Stimulated activated CD8-positive, alpha-beta memory T cell treated with anti-CD3 and anti-CD28 coated beads, Interleukin-4, amount 100 ng/mL, for 24 hours (primary cell): ENCODE measurements at places on chromosomes 12 and 14.

DNA sequence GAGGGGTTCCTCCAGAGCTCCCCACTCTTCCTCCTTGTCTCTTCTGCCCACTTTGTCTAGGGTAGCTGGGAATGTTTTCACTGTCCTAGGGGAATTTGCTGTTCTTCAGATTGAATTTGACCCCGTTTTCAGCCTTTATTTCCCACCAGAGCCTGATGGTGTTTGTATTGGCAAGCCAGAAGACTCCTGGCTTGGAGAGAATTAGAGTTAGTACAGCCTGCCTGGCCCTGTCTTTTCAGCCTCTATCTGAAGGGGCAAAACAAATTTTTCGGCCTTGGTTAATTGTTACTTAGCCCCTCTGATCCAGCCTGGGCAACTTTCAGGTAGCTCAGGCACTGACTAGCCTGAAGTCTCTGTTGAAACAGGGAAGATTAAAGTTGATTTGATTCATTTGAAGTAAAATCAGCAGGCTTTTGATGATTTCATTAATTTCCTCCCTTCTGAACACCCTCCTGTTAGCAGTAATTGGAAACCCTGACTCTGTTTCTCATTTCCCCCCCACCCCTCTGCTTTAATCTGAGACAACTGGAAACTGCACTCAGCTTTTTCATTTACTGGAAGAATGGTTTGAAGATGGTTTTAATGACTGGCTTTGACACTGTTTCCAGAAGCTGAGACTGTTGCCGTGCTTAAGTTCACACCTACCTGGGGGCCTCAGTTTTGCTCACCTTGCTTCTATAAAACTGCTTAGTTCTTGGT is 63.3 kb downstream of the SUSD6 start:
- no peak for DNase-seq

- no peak for DNase-seq
Measured at GRCh38 chr12:20211981-20212421, 156.3 kb upstream of the PDE3A start.

DNA sequence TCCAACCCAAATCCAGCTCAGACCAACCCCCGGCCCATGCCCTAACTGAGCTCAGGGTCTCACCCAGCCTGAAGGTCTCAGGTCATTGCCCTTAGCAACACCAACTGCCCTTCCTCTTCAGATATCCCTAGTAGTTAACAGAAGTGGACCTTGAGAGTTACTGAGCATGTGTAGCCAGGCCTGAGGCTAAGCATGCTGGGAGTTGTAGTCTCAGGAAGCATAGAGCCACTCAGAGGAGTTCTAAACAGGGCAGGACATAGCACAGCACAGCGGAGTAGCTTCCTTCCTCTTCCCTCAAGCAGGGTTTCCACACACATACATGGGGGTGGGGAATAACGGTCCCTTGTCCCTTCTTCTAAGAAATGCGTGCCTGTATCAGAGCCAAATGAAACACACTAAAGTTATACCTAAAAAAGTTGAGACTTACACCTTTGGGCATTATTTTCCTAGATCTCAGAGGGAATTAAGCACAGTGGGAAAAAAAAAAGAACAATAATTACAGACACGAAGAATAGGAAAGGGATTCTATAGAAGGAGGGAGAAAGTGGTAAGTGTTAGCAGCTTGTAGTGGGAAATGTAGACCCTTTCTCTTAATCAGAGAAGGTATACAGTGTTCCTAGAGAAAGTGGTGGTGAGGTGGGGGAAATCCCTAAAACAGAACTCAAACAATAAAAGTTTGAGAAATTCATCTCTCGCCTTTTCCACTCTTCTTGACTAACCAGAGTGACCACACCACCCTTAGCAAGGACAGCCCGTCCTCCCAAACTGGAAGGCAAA is 4.4 kb downstream of the KMT2D start:
- no peak for DNase-seq

DNA sequence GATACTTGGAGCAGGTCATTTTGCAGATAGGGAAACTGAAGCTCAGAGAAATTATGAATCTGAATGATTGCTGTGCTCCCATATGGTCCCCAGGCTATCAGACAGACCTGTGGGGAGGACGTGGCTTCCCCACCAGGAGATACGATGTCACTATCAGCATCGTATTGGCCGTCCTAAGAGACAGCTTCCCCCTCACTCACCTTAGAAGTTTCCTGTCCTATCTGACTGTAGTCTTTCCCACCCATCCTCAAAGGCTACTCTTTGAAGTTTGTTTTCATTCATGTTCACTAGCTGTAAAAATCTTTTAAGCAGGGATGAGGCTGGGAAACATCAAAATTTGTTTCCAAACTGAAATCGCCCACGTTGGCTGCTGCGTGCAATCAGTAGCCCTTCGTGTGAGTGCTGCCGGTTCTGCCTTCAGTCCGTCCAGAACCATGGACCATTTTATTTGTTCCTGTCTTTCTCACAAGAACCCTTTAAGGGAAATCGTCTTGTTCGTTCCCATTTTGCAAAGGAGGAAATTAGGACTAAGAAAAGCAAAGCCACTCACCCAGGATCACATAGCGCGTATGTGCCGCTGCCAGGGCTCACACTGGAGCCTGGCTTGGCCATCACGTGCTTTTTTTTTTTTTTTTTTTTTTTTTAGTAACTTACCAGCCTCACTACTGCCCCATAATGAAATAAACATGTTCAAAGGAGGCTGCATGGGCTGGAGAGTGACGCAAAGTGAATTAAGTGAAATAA is 1.0 kb upstream of the KDM2B start:
- no peak for DNase-seq

GRCh38 chr12:659090-659683 is 4.1 kb downstream of the NINJ2 start:
- DNase-seq, result no peak

GRCh38 chr14:49418789-49419188 is 167.4 kb downstream of the RPS29 start:
- DNase-seq, result no peak

DNA sequence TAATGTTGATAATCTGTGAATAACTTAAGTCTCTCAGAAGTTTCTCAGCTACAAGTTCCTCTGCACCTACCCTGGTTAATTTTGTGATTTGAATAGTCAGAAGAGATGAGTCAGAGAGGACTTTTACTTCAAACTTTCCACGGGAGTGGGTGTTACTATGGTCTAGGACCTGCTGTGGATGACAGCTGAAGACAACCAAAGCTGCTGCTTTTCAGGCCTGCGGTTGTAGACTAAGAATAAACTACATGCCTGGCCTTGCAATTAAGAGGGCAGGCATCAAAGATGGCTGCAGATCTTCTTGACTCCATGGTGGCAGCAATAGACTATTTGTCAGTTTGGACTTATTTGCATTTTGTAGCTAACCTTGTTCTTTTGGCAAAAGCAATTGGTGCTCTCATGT is 227.1 kb upstream of the KRR1 start:
- DNase-seq, result peak; percentile 28

GRCh38 chr12:110733900-110734299 is 8.8 kb downstream of the PPP1CC start:
- no peak for DNase-seq

DNA sequence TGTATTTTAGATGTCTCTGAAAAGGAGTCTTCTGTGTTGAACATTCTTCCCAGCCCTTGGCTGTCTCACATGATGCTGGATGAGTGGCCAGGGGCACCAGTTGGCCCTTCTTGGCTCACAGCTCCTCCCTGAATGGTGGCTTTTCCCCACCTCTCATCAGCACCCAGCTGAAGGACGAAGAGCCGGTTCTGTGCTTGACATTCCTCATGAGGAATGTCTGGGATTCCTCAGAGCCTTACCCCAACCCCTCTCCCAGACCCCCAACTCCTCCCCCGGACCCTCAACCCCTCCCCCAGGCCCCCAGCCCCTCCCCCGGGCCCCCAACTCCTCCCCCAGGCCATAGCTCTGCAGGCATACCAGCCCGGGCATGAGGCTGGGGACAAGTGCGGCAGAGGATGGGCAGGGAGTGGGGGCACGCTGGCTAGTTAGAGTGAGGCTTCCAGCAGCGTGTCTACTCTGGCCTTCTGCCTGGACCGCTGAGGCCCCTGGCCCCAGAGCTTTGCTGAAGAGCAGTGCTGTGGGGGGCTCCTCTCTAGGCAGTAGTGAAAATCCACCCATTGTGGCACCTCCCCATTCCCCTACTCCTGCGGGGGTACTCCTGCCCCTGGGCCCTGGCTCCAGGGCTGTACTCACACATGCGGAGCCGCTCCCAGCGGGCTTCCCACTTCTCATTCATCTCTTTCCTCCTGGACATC is 64.3 kb downstream of the PLEKHG3 start:
- no peak for DNase-seq

DNA sequence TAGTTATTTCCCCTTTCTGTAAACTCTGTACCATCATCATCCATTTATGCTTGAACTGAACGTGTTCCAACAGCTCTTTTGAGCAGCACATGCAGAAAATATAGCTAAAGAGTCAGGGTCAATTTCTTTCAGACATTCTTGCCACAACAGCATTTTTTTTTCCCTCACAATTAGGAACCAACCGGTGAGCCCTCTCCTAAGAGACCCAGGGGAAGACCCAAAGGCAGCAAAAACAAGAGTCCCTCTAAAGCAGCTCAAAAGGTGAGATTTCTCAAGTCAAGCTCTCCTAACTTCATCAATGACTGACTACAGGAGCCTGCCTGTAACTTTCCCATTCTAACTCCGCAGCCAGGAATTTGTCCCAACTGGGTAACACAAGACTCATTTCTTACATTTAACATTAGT is 3.5 kb downstream of the HMGA2 start:
- no peak for DNase-seq

- DNase-seq, result no peak
Measured at GRCh38 chr12:18589316-18589715, 148.5 kb downstream of the PLCZ1 start.

DNA sequence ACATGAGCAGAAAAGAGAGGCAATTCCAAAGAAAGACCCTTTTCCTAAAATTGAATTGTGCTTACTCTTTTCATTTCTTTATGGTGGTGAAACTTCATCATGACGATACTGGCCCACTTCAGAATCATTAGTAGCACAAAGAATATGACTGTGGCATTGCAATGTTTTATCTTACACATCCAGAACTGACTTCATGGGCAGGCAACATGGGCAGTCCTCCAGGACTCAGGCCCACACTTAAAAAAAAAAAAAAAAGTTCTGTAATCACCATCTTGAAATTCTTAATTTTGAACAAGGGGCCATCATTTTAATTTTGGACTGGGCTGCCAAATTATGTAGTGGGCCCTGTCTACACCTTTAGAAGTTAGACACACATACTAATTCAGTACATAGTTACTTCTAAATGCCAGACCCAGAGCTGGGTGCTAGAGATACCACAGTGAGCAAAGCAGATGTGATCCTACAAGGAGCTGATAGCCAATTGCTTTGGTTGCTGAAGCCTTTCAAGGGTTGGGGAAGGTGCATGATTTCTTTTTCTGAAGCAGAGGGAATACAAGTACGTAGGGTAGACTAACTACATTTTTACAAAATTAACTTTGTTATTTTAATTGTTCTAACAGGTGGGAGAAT is 35.2 kb downstream of the HELB start:
- no peak for DNase-seq

- DNase-seq, result no peak
Measured at GRCh38 chr14:94171208-94171607, 2.9 kb upstream of the PPP4R4 start.

GRCh38 chr14:57712102-57712501 is 153.8 kb downstream of the SLC35F4 start:
- DNase-seq, result no peak

GRCh38 chr14:63288853-63289252 is 29.9 kb downstream of the GPHB5 start:
- DNase-seq, result no peak

- DNase-seq, result no peak
Measured at GRCh38 chr14:50230701-50231474, 490 bp downstream of the SOS2 start.

GRCh38 chr14:69046476-69046860 is 67.4 kb upstream of the ACTN1 start:
- DNase-seq, result no peak

GRCh38 chr14:27623782-27624181 is 1025.9 kb upstream of the NOVA1 start:
- DNase-seq, result no peak

DNA sequence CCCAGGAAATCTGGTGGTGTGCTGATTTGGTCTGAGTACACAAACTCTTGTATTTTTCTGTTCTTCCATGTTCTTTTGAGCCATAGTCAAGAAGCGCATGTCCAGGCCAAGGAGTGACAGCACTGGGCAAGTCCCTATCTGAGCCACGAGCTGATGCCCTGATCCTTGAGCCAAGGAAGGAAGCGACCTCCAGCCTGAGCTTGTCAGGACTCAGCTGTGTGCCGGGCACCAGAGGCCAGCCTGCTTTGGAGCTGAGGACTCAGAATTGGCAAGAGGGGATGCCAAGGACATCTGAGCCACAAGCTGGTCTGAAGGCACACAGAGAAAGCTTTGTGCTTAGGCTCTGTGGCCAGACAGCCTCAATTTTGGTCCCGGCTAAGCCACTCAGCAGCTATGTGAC is 52.6 kb downstream of the GALNT16 start:
- DNase-seq, result no peak

- no peak for DNase-seq
Measured at GRCh38 chr14:102325791-102326345, 6.3 kb downstream of the ZNF839 start.
